Mesothelial cell of epicardium (in vitro differentiated cells): ENCODE measurements at places on chromosomes 5 and 9. TPM values are rescaled to one million over a fixed set of nuclear protein-coding genes. Genes with fewer than 3 reads are reported as not detected.
A peak's percentile ranks its signal among the peaks of the same experiment; 100 is the strongest.

- peak; percentile 75 for DNase-seq
Measured at GRCh38 chr5:3594510-3595005, 1.1 kb upstream of the IRX1 start.

DNA sequence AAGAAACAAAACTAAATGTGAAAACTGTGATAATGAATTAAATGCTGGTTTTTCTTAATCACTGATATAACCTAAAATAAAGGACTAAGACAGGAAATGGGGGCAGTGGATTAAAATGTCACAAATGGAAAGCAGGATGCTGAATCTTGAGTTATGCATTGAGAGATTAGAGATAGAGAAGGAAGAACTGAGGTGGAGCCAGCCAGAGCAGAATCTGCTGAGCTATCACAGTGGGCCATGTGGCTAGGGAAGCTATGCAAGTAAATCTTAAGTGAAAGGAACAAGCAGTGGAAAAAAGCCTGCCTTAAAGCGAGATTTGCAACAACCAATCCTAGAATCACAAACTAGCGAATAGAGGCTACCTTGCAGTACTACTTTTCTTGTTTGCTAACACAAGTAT is 188.5 kb upstream of the RASA1 start:
- no peak for DNase-seq

- no peak for DNase-seq
Measured at GRCh38 chr5:115452536-115453235, 91.9 kb downstream of the FEM1C start.

The PCDHGA4 gene
- total RNA-seq, result 0.86 to 1.2 TPM (median 1.1 TPM) in 3 replicates

- no peak for DNase-seq
Measured at GRCh38 chr9:70340572-70340971, 73.9 kb downstream of the KLF9 start.

DNA sequence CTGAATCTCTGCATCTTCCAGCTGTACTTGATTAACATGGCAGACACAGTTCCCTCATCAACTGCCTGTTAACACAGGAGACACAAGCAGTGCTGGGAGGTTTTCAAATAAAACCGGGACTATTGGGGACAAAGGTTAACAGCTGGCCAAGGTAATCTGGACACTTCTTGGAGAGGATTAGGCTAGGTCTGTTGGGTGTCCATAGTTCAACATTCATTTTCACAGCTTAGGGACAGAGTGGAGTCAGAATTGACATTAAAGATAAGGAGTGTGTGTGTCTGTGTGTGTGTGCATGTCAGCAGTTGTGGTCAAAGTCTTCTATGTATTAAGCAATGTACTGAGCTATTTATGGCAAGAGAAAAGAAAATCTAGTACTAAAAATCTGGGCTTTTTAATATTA is 216.2 kb downstream of the MED10 start:
- no peak for DNase-seq
